ENCODE measurements at places on chromosomes 2 and 18.

GRCh38 chr2:102401456-102401855 is 21.5 kb upstream of the IL18RAP start:
- DNase-seq: no peak

- no peak for DNase-seq
Observed at GRCh38 chr2:121427187-121427689, 103.4 kb upstream of the RNU4ATAC start.

DNA sequence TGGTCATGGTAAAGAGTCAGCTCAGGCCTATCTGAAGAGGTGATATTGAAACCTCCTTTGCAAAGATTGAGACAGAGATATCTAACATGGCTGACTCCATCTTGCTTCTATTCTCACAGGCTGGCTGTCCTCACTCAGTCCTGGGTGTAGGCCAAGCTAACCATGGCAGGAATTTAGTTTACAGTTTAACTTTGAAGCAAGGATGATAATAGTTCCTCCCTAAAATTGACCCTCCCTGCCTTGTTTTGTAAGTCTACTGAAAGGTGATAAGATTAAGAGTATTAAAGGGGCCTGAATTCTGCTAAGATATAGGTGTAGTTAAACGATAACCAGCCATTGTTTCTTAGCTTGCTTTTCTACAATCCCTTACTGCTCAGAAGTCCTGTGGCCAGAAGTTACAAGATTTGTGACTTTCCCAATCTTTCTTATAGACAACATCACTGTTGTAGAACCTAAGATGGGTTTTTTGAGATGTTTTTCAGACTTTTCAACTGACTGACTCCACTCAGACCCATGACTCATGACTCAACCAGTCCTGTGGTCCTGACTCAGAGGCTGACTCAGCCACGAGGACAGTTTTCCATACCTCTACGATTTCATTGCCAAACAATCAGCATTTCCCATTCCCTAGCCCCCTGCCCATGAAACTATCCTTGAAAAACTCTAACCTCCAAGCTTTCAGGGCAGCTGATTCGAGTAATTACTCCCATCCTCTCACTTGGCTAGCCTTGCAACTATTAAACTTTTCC is 195.7 kb upstream of the SESTD1 start:
- no peak for DNase-seq

- DNase-seq: no peak
Observed at GRCh38 chr2:10784719-10785118, 27.9 kb downstream of the PDIA6 start.

- DNase-seq: no peak
Observed at GRCh38 chr2:172242961-172243360, 140.3 kb upstream of the DLX2 start.

GRCh38 chr2:233085037-233085838 is 25.1 kb downstream of the INPP5D start:
- no peak for DNase-seq

DNA sequence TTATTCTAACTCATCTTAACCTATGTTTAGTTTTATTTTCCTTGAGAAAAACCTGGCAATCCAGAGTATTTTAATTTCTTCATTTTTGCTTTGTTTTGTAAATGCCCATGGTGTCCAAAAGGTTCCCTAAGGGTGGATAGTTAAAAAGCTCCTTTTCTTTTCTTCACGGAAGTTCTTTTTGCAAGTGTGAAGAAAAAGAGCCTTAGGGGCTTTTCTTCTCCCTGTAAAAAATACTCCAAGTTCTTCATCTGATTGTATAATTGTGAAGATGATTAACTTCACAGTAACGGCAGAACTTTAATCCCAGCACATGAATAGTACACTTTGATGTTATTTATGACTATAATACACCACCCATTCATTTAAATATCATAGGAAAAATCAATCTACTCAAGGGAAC is 530.2 kb upstream of the LINC00305 start:
- no peak for DNase-seq

GRCh38 chr2:30255026-30255425 is 23.7 kb downstream of the LBH start:
- DNase-seq: no peak

DNA sequence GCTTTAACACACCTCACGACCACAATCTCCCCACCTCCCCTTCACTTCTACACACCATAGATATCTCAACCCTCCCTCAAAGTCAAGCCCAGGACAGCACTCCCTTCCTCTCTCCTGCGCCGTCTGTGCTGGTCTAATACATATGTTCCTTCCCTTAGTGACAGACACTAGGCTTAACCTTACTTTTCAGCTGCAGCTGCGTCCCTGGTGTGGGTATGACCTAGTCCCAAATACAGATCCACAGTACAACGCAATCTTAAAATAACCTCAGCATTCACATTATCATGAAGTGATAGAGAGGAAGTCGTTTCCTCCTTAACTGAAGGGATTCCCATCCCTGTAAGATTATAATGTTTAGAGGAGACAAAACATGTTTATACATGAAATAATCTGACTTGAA is 192.7 kb upstream of the TANK start:
- no peak for DNase-seq

GRCh38 chr2:144054911-144055310 is 465.0 kb downstream of the ZEB2 start:
- DNase-seq: no peak

DNA sequence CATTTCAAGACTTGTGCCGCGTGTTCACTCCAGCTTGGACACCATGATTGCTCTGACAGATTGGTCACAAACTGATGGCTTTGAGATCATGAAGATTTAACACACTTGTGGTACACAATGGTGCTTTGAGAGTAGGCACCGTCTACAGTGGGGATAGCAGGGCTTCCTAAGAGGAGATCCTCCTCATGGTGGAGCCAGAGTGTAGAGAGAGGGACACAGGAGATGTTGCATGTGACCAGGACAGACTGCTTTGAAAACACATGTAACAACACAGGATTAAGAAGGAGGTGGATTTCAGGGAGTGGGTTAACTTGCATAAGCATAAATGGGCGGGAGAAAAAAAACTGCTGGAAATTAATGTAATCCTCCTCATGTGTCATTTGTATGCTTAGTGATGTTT is 95.7 kb upstream of the LINC00305 start:
- DNase-seq: no peak

DNA sequence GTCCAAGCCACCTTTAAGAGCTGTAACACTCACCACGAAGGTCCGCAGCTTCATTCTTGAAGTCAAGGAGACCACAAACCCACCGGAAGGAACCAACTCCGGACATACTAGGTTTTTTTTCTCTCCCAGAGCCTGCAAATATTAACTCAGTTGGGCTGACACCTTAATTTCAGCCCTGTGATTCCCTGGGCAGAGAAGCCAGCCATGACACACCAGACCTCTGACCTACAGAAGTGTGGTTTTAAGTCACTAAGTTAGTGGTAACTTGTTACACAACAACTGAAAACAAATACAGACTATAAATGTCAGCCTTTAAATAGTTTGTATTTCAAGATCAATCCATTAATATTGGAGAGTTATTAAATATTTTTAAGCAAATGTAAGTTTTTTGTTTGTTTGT is 855.1 kb downstream of the TMEM182 start:
- no peak for DNase-seq

All from activated CD8-positive, alpha-beta memory T cell treated with anti-CD3 and anti-CD28 coated beads for 1 hour (primary cell).